ENCODE measurements at places on chromosomes 1 and 21. TPM values are rescaled to one million over a fixed set of nuclear protein-coding genes. Genes with fewer than 3 reads are reported as not detected.

DNA sequence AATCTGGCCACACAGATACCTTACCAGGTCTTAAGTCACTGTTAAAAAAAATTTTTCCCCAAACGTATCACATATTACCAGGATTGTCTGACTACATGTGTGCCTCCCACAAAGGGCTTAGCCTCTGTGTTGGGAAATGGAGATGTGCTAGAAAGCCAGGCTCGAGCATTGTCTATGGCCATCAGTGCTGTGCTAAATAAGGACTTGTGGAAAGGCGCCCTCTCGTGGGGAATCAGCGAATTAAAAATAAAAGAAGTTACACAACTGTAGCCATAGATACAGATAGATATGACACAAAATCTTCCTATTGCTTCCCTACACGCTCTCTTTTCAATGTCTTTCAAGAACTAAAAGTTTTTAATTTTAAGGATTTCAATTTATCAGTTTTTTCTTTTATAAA is 47.5 kb upstream of the CRNN start:
- H3K27me3 ChIP-seq: no peaks in the 10 kb centered on the region
- 0 out of 2 replicates have a peak, but pooled peaks cover 3% of the 10 kb centered on the region for H3K4me1 ChIP-seq
- no peak overlapping the region for H3K27ac ChIP-seq
- no peak overlapping the region for H3K4me3 ChIP-seq
- DNase-seq: peak; percentile 84

DNA sequence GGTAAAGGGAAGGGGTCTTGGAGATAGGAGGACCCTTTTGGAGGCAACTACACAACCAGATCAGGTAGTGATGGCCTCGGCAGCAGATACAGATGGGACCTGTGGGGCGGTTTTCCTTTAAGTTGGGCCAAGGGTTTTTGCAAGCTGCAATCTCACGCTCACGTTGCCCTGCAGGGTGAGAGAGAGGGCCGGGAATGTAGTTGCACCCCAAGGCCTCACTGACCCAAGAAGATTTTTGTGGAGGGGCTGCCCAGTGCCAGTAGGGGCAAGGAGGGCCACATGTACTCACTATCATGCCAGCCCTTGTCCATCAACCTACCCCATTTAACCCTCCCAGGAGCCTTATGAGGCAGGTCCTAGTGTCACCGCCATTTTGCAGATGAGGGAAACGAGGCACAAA is 57.7 kb upstream of the SELENON start:
- no peaks in the 10 kb centered on the region for H3K36me3 ChIP-seq
- DNase-seq: no peak
- H3K4me3 ChIP-seq: no peak overlapping the region
- 0 out of 2 replicates have a peak, but pooled peaks cover 9% of the 10 kb centered on the region for H3K4me1 ChIP-seq
- no peaks in the 10 kb centered on the region for H3K27me3 ChIP-seq

DNA sequence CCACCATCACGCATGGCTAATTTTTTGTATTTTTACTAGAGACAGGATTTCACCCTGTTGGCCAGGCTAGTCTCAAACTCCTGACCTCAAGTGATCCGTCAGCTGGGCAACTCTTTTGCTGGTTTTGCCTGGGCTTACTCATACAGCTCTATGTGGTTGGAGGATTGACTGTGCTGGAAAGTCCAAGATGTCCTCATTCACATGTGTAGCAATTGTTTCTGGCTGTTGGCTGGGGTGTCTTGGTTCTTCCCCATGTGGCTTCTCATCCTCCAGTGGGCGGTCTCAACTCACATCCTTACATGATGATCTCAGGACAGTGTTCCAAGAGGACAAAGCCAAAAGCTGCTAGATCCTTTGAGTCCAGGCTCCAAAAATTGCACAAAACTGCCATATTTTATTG is 53.3 kb downstream of the TEX35 start:
- H3K4me1 ChIP-seq: no peaks in the 10 kb centered on the region
- DNase-seq: no peak
- H3K27ac ChIP-seq: no peak overlapping the region
- no peaks in the 10 kb centered on the region for H3K27me3 ChIP-seq

DNA sequence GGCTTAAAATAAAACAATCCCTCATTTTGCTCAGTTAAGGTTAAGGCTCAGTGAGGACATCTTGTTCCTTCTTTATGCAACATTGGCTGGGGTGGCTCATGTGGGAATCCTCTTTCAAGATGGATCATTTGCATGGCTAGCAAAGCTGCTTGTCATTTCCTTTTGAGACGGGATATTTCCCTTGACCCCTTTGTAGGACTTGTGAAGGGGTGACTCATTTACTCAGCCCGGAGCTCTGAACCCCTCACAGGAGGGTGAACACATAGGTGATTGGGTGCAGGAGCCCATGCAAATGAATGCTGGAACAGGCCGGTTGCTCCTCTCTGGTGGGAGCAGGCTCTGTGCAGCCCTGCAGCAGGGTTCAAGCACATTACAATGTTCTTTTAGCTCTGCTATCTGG is 15.8 kb upstream of the C8A start:
- no peaks in the 10 kb centered on the region for H3K36me3 ChIP-seq
- H3K4me1 ChIP-seq: no peaks in the 10 kb centered on the region
- H3K27ac ChIP-seq: no peak overlapping the region
- no peak for DNase-seq
- H3K4me3 ChIP-seq: no peak overlapping the region

- no peaks in the 10 kb centered on the region for H3K27me3 ChIP-seq
- no peak overlapping the region for H3K4me3 ChIP-seq
- H3K36me3 ChIP-seq: no peaks in the 10 kb centered on the region
- no peak overlapping the region for H3K27ac ChIP-seq
- DNase-seq: no peak
These were observed 3.3 kb downstream of the SH3BP5L start for GRCh38 chr1:248822148-248823032.

DNA sequence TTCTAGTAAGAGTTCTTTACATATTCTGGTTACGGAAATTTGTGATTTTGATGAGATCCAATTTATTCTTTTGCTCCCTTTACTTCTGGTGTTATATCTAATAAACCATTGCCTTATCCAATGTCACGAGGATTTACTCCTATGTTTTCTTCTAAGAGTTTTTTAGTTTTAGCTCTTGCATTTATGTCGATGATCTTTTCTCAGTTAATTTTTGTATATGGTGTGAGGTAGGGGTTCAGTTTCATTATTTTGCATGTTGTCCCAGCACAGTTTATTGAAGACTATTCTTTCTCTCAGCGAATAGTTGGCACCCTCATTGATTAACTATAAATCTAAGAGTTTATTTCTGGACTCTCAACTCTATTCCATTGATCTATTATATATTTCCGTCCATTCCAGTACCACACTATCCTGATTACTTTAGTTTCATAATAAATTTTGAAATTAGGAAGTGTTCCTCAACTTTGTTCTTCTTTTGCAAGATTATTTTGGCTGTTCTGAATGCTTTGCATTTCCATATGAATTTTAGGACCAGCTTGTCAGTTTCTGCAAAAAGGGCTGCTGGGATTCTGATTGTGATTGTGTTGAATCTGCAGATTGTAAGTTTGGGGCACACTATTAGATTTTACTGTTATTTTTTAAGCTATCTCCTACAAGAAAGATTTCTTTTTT is 4.0 kb downstream of the KDM1A start:
- H3K4me3 ChIP-seq: no peak overlapping the region
- DNase-seq: no peak
- peaks cover 11% of the 10 kb centered on the region for H3K4me1 ChIP-seq
- peaks cover 6% of the 10 kb centered on the region for H3K36me3 ChIP-seq
- no peaks in the 10 kb centered on the region for H3K27me3 ChIP-seq

DNA sequence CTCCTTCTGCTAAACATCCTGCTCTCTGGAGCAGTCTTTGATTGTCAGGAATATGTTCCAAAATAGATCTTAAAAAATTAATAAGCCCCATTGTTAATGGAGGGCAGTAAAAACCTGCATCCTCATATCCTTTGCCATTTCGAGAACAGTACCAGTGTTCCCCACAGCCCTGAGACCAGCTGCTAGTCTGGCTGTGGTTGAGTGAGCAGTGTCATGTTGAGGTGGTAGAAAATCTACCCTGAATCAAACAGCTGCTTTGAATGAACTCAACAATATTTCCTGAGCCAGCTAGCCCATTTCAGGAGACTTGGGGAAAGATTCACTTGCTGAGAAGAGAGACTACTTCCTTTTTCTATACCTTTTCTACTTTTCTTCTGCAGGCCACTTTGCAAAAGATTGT is 24.4 kb downstream of the FABP3 start:
- DNase-seq: no peak
- H3K36me3 ChIP-seq: peaks cover 9% of the 10 kb centered on the region
- no peak overlapping the region for H3K27ac ChIP-seq
- no peaks in the 10 kb centered on the region for H3K27me3 ChIP-seq

- peaks cover 21% of the 10 kb centered on the region for H3K36me3 ChIP-seq
- no peaks in the 10 kb centered on the region for H3K27me3 ChIP-seq
- H3K4me3 ChIP-seq: peak overlapping the region; percentile 87
- H3K27ac ChIP-seq: no peak overlapping the region
- peak; percentile 75 for DNase-seq
- no peaks in the 10 kb centered on the region for H3K4me1 ChIP-seq
These were observed 777 bp downstream of the NUDT17 start for GRCh38 chr1:145846201-145846612.

DNA sequence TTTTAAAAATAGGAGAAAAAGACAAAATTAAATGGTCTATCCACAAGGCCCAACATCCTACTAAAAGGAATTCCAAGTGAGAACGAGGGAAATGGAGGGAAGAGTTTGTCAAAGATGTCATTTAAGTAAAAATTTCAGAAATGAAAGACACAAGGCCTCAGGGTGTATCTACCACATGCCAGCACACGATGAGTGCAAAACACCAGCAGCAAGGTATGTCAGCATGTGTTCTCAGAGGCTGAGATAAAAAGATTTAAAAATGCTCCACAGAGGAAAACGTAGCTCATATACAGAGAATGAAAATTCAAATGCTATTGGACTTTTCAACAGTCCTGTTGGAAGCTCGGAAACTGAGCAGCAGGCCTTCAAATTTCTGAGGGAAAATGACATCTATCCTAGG is 42.0 kb downstream of the RHOU start:
- no peaks in the 10 kb centered on the region for H3K27me3 ChIP-seq
- H3K4me1 ChIP-seq: no peaks in the 10 kb centered on the region
- no peaks in the 10 kb centered on the region for H3K36me3 ChIP-seq
- no peak overlapping the region for H3K27ac ChIP-seq
- no peak for DNase-seq
- no peak overlapping the region for H3K4me3 ChIP-seq

DNA sequence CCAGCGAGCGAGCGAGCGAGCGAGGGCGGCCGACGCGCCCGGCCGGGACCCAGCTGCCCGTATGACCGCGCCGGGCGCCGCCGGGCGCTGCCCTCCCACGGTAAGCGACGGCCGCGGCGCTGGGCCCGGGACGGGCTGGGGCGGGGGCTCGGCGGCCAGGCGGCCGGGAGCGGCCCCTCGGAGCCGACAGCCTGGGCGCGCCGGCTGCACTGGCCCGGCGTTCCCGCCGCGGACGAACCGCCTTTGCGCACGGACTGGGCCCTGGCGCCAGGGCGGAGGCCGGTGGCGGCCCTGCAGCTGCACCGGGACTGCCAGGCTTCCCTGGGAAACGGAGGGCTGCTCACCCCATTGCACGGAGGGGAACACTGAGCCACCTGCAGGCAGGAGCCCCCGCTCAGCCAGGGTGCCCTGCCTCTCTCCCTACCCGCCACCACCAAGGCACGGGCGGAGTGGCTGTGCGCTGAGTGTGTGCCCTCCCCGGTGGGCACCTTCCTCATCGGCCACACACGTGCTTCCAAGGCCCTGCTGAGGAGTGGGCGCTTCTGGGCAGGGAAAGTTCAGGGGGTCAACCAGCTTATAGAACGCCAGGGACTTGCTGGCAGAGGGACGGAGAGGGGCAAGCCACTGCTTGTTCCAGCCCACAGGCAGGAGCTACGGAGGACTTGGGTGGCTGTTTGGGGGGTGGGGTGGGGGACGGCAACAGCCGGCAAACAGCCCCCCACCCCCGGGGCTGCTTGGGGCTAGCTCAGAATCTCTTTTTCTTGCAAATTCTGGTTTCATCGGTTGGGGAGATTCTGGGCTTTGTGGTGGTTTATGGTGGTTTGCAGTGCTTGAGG is 532 bp downstream of the CSF1 start:
- peak; percentile 67 for DNase-seq
- H3K36me3 ChIP-seq: no peaks in the 10 kb centered on the region
- H3K27ac ChIP-seq: no peak overlapping the region
- H3K4me3 ChIP-seq: peak overlapping the region; percentile 72

GRCh38 chr21:43645136-43645891 is 14.0 kb downstream of the HSF2BP start:
- no peaks in the 10 kb centered on the region for H3K4me1 ChIP-seq
- no peak overlapping the region for H3K4me3 ChIP-seq
- H3K27ac ChIP-seq: no peak overlapping the region
- no peaks in the 10 kb centered on the region for H3K27me3 ChIP-seq
- DNase-seq: peak; percentile 72

DNA sequence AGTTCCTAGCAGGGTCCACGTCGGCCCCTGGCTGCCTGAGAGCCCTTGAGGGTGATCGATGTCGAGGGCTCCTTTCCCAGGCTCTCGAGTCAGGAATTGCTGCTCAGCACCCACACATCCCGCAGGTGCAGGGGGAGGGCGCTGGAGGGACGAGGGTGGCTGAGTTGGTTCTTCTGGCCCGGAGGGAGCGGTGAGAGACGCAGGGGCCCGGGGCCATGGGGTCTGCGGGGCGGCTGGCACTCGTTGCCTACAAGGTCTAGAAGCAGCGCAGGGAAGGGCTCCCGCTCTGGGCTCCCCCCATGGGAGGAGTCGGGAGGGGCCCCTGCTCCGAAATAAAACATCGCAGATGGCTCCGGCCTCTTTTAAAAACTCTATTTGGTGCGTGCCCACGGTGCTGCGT is 18.2 kb downstream of the PANK4 start:
- H3K27me3 ChIP-seq: no peaks in the 10 kb centered on the region
- H3K27ac ChIP-seq: no peak overlapping the region
- no peaks in the 10 kb centered on the region for H3K4me1 ChIP-seq
- H3K36me3 ChIP-seq: no peaks in the 10 kb centered on the region
- H3K4me3 ChIP-seq: no peak overlapping the region

DNA sequence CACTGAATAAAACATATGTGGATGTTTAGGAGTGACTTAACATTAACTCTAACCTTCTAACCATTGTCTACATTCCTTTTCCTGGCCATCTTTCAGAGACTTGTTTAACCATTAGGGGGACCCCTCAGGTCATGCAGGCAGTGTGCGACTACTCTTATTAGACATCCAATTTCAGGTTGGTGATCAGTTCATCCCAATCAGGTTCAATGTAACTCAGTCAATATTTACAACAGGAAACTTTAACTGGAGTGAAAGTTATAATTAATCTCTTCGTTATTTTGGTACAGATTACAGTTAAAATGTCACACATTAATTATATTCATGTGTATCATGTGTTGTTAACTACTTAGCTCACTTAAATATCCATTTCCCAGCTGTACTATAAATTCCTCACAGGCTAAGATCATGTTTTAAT is 68.8 kb upstream of the RGS1 start:
- no peak overlapping the region for H3K27ac ChIP-seq
- H3K4me1 ChIP-seq: no peaks in the 10 kb centered on the region
- H3K27me3 ChIP-seq: no peaks in the 10 kb centered on the region

DNA sequence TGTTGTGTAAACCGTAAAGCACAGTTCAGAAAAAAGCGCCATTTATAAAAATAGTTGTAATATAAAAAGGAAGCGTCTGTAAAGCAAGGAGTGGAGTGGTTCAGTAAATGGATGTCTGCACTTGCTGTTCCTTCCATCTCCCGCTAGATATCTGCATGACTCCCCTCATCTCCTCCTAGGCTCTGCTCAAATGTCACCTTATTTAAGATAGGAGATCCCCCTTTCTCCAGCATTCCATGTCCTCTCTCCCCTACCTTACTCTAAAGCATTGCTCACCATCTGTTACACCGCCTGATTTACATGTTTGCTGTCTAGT is 745 bp downstream of the MUL1 start:
- 0 out of 2 replicates have a peak overlapping the region, but pooled peaks have one; percentile 45 for H3K27ac ChIP-seq
- H3K4me3 ChIP-seq: peak overlapping the region; percentile 95
- H3K27me3 ChIP-seq: no peaks in the 10 kb centered on the region
- no peak for DNase-seq

Gene COL9A2
- total RNA-seq: 9.1 TPM

Gene CFHR5
- not detected for total RNA-seq

Gene RHBG
- 1.7 TPM for total RNA-seq

Gene CAPZB
- total RNA-seq: 183 TPM

Gene SPATC1L
- 30.7 TPM for total RNA-seq
